SK-MEL-5 (cell line): ENCODE measurements at places on chromosomes 1 and 21. TPM values are rescaled to one million over a fixed set of nuclear protein-coding genes. Genes with fewer than 3 reads are reported as not detected.

Gene A3GALT2
- total RNA-seq, result not detected in 2 replicates

Gene SH2D1B
- not detected in 2 replicates for total RNA-seq

Gene OR2L3
- not detected in 2 replicates for total RNA-seq

Gene OR2T11
- total RNA-seq, result not detected in 2 replicates

Gene DTL
- 25.6 and 36.5 TPM in 2 replicates for total RNA-seq

Gene CELA3A
- not detected in 2 replicates for total RNA-seq

Gene FCGR2B
- 1.1 and 1.3 TPM in 2 replicates for total RNA-seq

Gene MIXL1
- not detected in 2 replicates for total RNA-seq

Gene FCRL5
- not detected in 2 replicates for total RNA-seq

Gene CFHR2
- not detected in 2 replicates for total RNA-seq

Gene CELA3B
- not detected in 2 replicates for total RNA-seq

Gene IVL
- total RNA-seq, result not detected in 2 replicates

Gene CRP
- not detected in 2 replicates for total RNA-seq

Gene OPRD1
- under 0.01 TPM in 1 of 2 replicates, not detected in the other for total RNA-seq

Gene SYT14
- total RNA-seq, result 14.7 TPM in 2 replicates

Gene NUF2
- 28.7 and 30.1 TPM in 2 replicates for total RNA-seq

Gene TBX19
- total RNA-seq, result 1.3 and 2.2 TPM in 2 replicates

Gene AMY1A
- not detected in 2 replicates for total RNA-seq

Gene REN
- total RNA-seq, result not detected in 2 replicates

Gene RNF223
- not detected in 2 replicates for total RNA-seq

Gene RBBP4
- total RNA-seq, result 80.8 and 94.1 TPM in 2 replicates

Gene CYP4B1
- not detected in 2 replicates for total RNA-seq

Gene HMGCL
- total RNA-seq, result 54.7 and 59.7 TPM in 2 replicates

Gene OR2L2
- not detected in 2 replicates for total RNA-seq

Gene CTSE
- total RNA-seq, result 0.19 TPM in 1 of 2 replicates, not detected in the other

Gene BEND5
- 0.35 TPM in 1 of 2 replicates, not detected in the other for total RNA-seq

Gene C1orf115
- 10.3 and 11.8 TPM in 2 replicates for total RNA-seq

Gene NTMT2
- not detected in 2 replicates for total RNA-seq

Gene TGFB2
- total RNA-seq, result 1.8 and 2.1 TPM in 2 replicates

Gene NPHS2
- total RNA-seq, result not detected in 2 replicates

Gene CFHR5
- not detected in 2 replicates for total RNA-seq

Gene ADAM30
- not detected in 2 replicates for total RNA-seq

Gene MROH7
- 0.11 TPM in 1 of 2 replicates, not detected in the other for total RNA-seq

Gene STUM
- total RNA-seq, result 0.27 and 0.32 TPM in 2 replicates

Gene SPAG17
- total RNA-seq, result not detected in 2 replicates

Gene ADAM15
- total RNA-seq, result 62.0 and 67.1 TPM in 2 replicates

Gene CD101
- total RNA-seq, result not detected in 2 replicates

Gene NKAIN1
- total RNA-seq, result 2.9 and 5.1 TPM in 2 replicates

Gene IER5
- 31.5 and 32.6 TPM in 2 replicates for total RNA-seq

Gene MAP3K21
- 1.4 and 2.3 TPM in 2 replicates for total RNA-seq

Gene RGS13
- not detected in 2 replicates for total RNA-seq

Gene SLC6A17
- total RNA-seq, result 5.7 and 6.9 TPM in 2 replicates

Gene CNR2
- not detected in 2 replicates for total RNA-seq

Gene ZNF697
- 80.6 and 82.3 TPM in 2 replicates for total RNA-seq

Gene SPTA1
- total RNA-seq, result 0.03 TPM in 1 of 2 replicates, not detected in the other

Gene INKA2
- 0.48 TPM in 1 of 2 replicates, not detected in the other for total RNA-seq

Gene GPR161
- total RNA-seq, result 38.2 and 41.8 TPM in 2 replicates

Gene KRTAP23-1
- not detected in 2 replicates for total RNA-seq

Gene BCL2L15
- total RNA-seq, result not detected in 2 replicates
